ENCODE measurements at places on chromosomes 2 and 18. TPM values are rescaled to one million over a fixed set of nuclear protein-coding genes. Genes with fewer than 3 reads are reported as not detected.
A peak's percentile ranks its signal among the peaks of the same experiment; 100 is the strongest.

DNA sequence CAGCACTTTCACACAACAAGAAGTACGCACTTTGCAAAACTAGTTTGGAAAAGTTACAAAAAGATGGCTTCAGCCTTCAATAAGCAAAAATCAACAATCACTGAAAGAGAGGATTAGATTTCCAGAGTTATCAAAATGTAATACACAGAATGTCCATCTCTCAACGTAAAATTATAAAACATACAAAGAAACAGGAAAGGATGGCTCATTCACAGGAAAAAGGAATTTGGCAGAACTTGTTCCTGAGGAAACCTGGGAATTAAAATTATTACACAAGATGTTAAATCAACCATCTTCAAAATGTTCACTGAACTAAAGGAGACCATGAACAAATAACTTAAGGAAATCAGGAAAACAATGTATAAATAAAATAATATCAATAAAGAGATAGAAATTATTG is 8.0 kb downstream of the C2orf92 start:
- no peak overlapping the region for H3K27ac ChIP-seq
- H3K4me3 ChIP-seq, result no peak overlapping the region
- no peaks in the 10 kb centered on the region for H3K4me1 ChIP-seq
- H3K36me3 ChIP-seq, result no peaks in the 10 kb centered on the region

CFAP221 gene
- not detected for total RNA-seq

DSG4 gene
- total RNA-seq, result not detected

QPCT gene
- 3.9 TPM for total RNA-seq

WNT10A gene
- total RNA-seq, result 1.0 TPM

UGT1A3 gene
- not detected for total RNA-seq

- H3K27me3 ChIP-seq, result no peaks in the 10 kb centered on the region
- H3K27ac ChIP-seq, result no peak overlapping the region
- DNase-seq, result no peak
- H3K4me3 ChIP-seq, result no peak overlapping the region
These were observed 758.7 kb downstream of the TMEM182 start for GRCh38 chr2:103520547-103520946.

ALK gene
- total RNA-seq, result not detected

DNA sequence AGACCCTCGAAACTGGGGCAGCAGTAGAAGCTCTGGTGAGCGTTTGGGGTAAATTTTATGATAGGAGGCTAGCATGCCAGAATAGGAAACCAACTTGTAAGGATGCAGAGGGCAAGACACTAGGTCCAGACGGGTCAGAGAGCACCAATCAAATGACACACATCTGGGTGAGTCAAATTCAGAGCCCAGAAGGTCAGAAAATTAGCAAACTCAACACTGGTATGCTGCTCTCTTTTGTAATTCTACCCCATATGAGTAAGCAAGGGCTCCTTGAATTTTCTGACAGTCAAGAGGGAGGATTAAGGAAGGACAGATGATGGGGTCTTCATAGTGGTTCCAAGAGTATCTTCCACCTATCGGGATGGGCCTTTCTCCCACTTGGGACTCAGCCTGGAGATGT is 209.8 kb downstream of the BCL2 start:
- H3K4me3 ChIP-seq, result no peak overlapping the region
- peaks cover 5% of the 10 kb centered on the region for H3K4me1 ChIP-seq
- no peaks in the 10 kb centered on the region for H3K27me3 ChIP-seq
- H3K27ac ChIP-seq, result no peak overlapping the region
- H3K36me3 ChIP-seq, result no peaks in the 10 kb centered on the region

DNA sequence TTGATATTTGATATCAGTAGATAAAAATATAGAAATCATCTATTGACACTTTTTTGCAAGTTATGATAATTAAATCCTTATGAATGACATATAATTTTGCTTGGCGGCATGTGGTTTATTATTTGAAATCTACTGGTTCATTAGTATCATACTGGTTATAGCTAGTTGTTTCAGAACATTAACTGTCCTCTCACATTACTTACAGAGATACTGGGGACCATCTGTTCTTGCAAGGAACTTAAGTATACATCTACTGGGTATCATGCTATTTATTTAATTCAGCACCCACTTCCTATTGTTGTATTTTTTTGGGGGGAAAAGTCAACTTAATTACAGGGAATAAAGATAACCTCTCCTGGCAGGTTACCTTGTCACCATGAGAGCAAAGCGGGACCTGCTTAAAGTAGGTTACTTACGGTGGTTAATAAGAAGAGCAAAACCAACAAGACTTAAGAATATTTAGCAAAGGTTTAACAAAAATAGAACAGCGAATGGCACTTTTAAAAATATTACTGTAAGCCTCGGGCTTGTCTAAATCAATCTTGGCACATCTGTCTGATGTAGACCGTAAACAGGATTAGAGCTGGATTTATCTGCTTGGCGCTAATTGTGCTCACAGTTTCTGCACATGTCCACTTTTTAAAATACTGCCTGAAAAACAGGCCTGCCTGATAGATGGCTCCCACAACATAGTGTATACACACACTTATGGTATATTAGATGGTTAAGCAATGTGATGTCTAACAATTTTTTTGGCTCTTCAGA is 41.8 kb downstream of the CERKL start:
- no peak overlapping the region for H3K4me3 ChIP-seq
- no peak overlapping the region for H3K27ac ChIP-seq
- H3K4me1 ChIP-seq, result no peaks in the 10 kb centered on the region
- H3K36me3 ChIP-seq, result no peaks in the 10 kb centered on the region
- no peaks in the 10 kb centered on the region for H3K27me3 ChIP-seq

TRIM43 gene
- not detected for total RNA-seq

GRCh38 chr2:219656526-219656925 is 29.1 kb downstream of the SLC4A3 start:
- no peaks in the 10 kb centered on the region for H3K36me3 ChIP-seq
- no peak overlapping the region for H3K4me3 ChIP-seq
- peaks cover 7% of the 10 kb centered on the region for H3K27me3 ChIP-seq
- no peak overlapping the region for H3K27ac ChIP-seq
- DNase-seq, result no peak

GPD2 gene
- 44.3 TPM for total RNA-seq

SOWAHC gene
- 0.11 TPM for total RNA-seq

- H3K4me3 ChIP-seq, result no peak overlapping the region
- no peaks in the 10 kb centered on the region for H3K27me3 ChIP-seq
- H3K27ac ChIP-seq, result no peak overlapping the region
- no peaks in the 10 kb centered on the region for H3K36me3 ChIP-seq
These were observed 76.6 kb upstream of the CAPN13 start for GRCh38 chr2:30883822-30884221.

- no peak overlapping the region for H3K4me3 ChIP-seq
- no peaks in the 10 kb centered on the region for H3K4me1 ChIP-seq
- DNase-seq, result no peak
These were observed 20.1 kb downstream of the OTOF start for GRCh38 chr2:26457695-26458364.

DNA sequence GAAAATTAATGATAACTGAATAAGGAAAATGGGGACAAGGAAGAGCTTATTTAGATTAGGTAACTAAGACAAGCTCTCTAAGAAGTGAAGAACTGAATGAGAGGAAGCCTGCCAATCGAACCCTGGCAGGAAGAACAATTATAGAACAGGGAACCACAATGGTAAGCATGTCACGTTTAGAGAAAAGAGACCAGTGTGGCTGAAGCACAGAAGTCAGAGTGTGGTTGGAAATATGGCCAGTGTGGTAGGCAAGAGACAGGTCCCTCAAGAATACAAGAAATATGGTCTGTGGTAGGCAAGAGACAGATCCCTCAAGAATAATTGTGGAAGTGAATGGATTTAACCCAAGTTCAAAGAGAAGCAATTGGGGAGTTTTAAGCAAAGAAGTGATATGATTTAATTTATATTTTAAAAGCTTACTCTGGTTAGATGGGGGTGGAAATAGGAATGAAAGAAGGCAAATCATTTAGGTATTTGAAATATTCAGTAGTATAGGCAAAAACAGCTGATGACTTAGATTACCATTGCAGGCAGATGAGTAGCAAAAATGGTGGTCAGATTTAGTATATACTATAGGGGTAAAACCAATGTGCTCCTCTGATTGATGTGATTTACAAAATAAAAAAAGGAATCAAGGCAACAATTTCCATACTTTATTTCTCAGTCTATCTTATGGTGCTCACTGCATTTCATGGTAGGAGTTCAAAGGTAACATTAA is 38.8 kb upstream of the ERMN start:
- no peak overlapping the region for H3K4me3 ChIP-seq
- H3K27me3 ChIP-seq, result no peaks in the 10 kb centered on the region
- H3K4me1 ChIP-seq, result peaks cover 25% of the 10 kb centered on the region
- no peak for DNase-seq

DNA sequence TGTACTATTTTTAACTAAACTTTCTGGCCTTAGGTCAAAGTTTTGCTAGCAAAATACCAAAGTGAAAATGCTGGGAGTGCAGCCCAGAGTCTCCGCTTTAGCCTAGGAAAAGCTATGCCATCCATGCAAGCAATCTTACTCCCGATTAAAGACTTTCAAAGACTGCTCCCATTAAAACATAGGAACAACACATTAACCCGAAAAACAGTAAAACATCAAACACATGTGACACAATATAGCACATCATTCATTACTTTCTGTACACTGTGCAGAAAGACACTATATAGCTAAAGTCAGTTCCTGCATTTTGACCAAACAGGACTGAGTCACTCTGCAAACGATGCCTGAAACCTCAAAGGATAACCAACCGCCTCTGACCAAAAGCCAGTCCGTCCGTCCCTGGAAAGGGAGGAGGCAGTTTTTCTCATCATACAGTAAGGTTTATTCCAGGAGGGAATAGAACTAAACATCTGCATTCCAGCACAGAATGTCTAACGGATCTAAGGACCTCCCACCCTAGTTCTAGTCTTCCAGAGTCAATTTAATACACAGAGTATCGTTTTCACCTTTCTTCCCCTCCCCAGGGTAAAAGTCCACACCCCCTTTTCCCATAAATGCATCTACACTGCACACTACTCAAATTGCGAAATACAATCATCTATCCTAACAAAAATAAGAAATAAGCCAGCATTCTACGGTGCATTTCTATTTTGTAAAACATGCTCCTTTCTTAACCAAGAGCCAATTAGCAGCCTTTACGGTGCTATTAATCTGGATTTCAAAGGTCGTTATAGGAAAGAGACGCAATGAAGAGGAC is 1.7 kb downstream of the ROCK2 start:
- H3K36me3 ChIP-seq, result no peaks in the 10 kb centered on the region
- H3K4me1 ChIP-seq, result peaks cover 18% of the 10 kb centered on the region
- peak overlapping the region; percentile 74 for H3K4me3 ChIP-seq
- no peaks in the 10 kb centered on the region for H3K27me3 ChIP-seq
- H3K27ac ChIP-seq, result peak overlapping the region; percentile 58
- no peak for DNase-seq

GRCh38 chr2:9895669-9896590 is 52.7 kb downstream of the TAF1B start:
- H3K4me1 ChIP-seq, result no peaks in the 10 kb centered on the region
- no peaks in the 10 kb centered on the region for H3K36me3 ChIP-seq
- H3K27ac ChIP-seq, result no peak overlapping the region
- DNase-seq, result no peak
- H3K27me3 ChIP-seq, result no peaks in the 10 kb centered on the region

DNA sequence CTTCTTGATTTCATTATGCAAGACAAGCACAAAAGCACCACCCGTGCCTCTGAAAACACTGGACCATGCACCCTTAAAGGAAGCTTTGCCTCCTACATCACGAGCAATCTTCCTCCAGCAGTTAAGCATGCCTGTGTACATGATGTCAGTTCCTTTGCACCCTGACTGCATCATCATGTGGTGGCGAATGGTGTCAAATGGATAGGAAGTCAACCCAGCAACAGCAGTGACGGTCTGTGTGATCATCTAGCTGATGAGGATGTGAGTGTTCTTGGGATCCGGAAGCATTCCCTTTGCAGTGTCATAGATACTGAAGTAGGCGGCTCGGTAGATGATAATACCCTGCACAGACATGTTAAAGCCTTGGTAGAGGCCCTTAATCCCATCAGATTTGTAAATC is 240.7 kb upstream of the FAM98A start:
- no peak overlapping the region for H3K4me3 ChIP-seq
- no peaks in the 10 kb centered on the region for H3K27me3 ChIP-seq

GRCh38 chr2:121372721-121373353 is 87.8 kb upstream of the TFCP2L1 start:
- peaks cover 20% of the 10 kb centered on the region for H3K36me3 ChIP-seq
- H3K4me1 ChIP-seq, result no peaks in the 10 kb centered on the region
- DNase-seq, result no peak
- H3K27me3 ChIP-seq, result no peaks in the 10 kb centered on the region

OXER1 gene
- not detected for total RNA-seq

GALR1 gene
- not detected for total RNA-seq

SKOR2 gene
- not detected for total RNA-seq

- H3K27me3 ChIP-seq, result no peaks in the 10 kb centered on the region
- no peaks in the 10 kb centered on the region for H3K4me1 ChIP-seq
- H3K4me3 ChIP-seq, result no peak overlapping the region
- DNase-seq, result no peak
These were observed 154.9 kb upstream of the SOX11 start for GRCh38 chr2:5537180-5537688.

DNA sequence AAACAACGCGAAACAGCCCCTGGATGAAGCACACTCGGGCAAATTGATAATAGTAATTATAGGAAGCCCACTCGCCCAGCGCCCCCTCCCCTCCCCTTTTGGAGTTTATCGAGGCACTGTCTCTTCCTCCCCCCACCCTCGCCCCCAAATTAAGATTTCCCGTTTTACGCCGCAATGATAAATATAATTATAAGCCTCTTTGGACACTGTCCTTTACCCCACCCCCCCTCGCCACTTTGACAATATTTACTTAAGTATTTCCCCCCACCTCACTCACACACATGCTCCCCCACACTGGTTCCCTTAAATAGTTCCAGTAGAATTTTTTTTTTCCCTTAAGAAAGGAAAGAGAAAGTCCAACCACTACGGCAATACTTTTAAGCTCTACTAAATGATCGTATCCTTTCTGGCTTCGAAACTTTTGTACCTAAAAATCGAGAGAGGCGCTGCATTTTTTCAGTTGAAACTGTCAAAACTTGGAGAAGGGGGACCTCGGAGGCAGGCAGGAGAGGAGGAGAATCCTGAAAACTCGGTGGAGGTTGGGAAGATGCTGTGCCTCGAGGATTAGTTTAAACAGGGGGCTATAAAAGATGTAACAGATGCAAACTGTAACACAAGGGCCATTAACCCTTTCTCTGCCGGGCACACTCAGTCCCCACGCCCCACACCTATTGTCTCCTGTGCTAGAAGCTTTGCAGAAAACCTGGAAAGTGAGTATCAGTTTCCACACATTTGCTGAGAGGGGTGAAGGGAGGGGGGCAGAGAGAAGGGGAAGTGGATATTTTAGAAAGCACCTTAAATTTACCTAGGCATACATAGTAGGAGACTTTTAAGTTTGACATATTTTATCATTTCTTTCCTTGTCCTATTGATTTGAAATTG is 1.8 kb downstream of the ZEB2 start:
- no peaks in the 10 kb centered on the region for H3K36me3 ChIP-seq
- H3K27me3 ChIP-seq, result peaks cover 40% of the 10 kb centered on the region
- H3K4me1 ChIP-seq, result peaks cover 37% of the 10 kb centered on the region
- no peak for DNase-seq

ANKRD29 gene
- total RNA-seq, result not detected

CUL3 gene
- total RNA-seq, result 100 TPM

GRCh38 chr2:151097128-151097527 is 164.5 kb downstream of the RBM43 start:
- H3K4me1 ChIP-seq, result no peaks in the 10 kb centered on the region
- no peak overlapping the region for H3K4me3 ChIP-seq
- H3K27ac ChIP-seq, result no peak overlapping the region

- no peak overlapping the region for H3K27ac ChIP-seq
- no peaks in the 10 kb centered on the region for H3K4me1 ChIP-seq
- H3K36me3 ChIP-seq, result no peaks in the 10 kb centered on the region
- H3K4me3 ChIP-seq, result no peak overlapping the region
- no peaks in the 10 kb centered on the region for H3K27me3 ChIP-seq
These were observed 135.9 kb upstream of the SLC1A4 start for GRCh38 chr2:64853306-64853705.

CELF4 gene
- not detected for total RNA-seq

Measured in CD8-positive, alpha-beta memory T cell (primary cell).